ENCODE measurements at places on chromosomes 2 and 18. TPM values are rescaled to one million over a fixed set of nuclear protein-coding genes. Genes with fewer than 3 reads are reported as not detected.

THUMPD2 gene
- 15.5 TPM for total RNA-seq

LBX2 gene
- not detected for total RNA-seq

TCF23 gene
- not detected for total RNA-seq

XDH gene
- total RNA-seq = not detected

GRCh38 chr2:73981081-73982001 is 3.4 kb upstream of the TET3 start:
- H3K4me1 ChIP-seq = no peaks in the 10 kb centered on the region
- H3K27ac ChIP-seq = peak overlapping the region; percentile 23
- peak overlapping the region; percentile 36 for H3K4me3 ChIP-seq

GRCh38 chr18:13139885-13140450 is 78.6 kb upstream of the LDLRAD4 start:
- no peak for DNase-seq
- H3K4me3 ChIP-seq = no peak overlapping the region
- no peaks in the 10 kb centered on the region for H3K36me3 ChIP-seq
- peaks cover 24% of the 10 kb centered on the region for H3K27me3 ChIP-seq
- peaks cover 9% of the 10 kb centered on the region for H3K4me1 ChIP-seq
- H3K27ac ChIP-seq = no peak overlapping the region

- H3K27me3 ChIP-seq = no peaks in the 10 kb centered on the region
- no peaks in the 10 kb centered on the region for H3K36me3 ChIP-seq
Measured at GRCh38 chr2:196217116-196217515, 45.7 kb upstream of the STK17B start.

- peak; percentile 40 for DNase-seq
- H3K36me3 ChIP-seq = no peaks in the 10 kb centered on the region
- no peak overlapping the region for H3K27ac ChIP-seq
- H3K27me3 ChIP-seq = no peaks in the 10 kb centered on the region
Measured at GRCh38 chr2:239765911-239766310, 259.2 kb downstream of the NDUFA10 start.

- H3K36me3 ChIP-seq = no peaks in the 10 kb centered on the region
- H3K27me3 ChIP-seq = no peaks in the 10 kb centered on the region
- no peak for DNase-seq
- H3K27ac ChIP-seq = no peak overlapping the region
- no peak overlapping the region for H3K4me3 ChIP-seq
Measured at GRCh38 chr2:206845877-206846276, 80.5 kb downstream of the FASTKD2 start.

DNA sequence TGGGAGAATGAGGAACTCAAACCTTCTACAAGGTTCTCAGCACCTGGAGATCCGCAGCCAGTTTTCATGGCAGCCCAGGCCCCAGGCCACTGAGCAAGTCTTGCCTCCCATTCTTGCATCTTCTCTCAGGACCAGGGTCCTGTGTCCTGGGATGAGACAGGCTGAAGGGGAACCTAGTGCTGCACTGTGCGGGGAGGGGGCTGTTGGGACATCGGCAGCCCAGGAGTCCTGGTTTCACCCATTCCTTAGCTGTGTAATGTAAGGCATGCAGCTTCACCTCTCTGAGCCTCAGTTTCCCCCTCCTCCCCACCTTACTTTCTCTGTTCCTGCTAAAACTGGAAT is 43.9 kb downstream of the TNS1 start:
- H3K27ac ChIP-seq = peak overlapping the region; percentile 84
- H3K36me3 ChIP-seq = no peaks in the 10 kb centered on the region
- H3K27me3 ChIP-seq = no peaks in the 10 kb centered on the region
- H3K4me3 ChIP-seq = no peak overlapping the region
- H3K4me1 ChIP-seq = peaks cover 87% of the 10 kb centered on the region
- DNase-seq = peak; percentile 41

Measured in sigmoid colon (tissue), 7 donors.